ENCODE measurements at places on chromosomes 2 and 18.

DNA sequence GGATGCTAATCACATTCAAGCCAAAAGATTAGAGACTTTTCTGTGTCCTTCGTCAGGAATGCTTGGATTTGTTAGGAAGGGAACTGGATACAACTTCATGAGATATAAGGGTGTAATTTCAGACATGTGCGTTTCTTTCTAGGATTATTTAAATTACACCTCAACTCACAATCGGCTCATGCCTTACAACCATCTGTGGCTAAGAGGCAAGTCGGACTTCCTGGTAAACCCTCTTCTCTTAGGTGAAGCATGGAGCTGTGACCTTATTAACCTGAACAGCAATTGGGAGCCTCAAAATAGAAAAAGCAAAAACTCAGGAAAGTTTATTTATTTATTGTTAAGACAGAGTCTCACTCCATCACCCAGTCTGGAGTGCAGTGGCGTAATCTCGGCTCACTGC is 61.8 kb downstream of the SEMA4F start:
- no peak for DNase-seq

- DNase-seq = peak; percentile 49
These were observed 2.0 kb downstream of the TCF4 start for GRCh38 chr18:55585920-55586561.

- DNase-seq = no peak
These were observed 68.2 kb downstream of the LRATD1 start for GRCh38 chr2:14700753-14701152.

GRCh38 chr2:189442468-189442867 is 1.2 kb downstream of the WDR75 start:
- DNase-seq = no peak

DNA sequence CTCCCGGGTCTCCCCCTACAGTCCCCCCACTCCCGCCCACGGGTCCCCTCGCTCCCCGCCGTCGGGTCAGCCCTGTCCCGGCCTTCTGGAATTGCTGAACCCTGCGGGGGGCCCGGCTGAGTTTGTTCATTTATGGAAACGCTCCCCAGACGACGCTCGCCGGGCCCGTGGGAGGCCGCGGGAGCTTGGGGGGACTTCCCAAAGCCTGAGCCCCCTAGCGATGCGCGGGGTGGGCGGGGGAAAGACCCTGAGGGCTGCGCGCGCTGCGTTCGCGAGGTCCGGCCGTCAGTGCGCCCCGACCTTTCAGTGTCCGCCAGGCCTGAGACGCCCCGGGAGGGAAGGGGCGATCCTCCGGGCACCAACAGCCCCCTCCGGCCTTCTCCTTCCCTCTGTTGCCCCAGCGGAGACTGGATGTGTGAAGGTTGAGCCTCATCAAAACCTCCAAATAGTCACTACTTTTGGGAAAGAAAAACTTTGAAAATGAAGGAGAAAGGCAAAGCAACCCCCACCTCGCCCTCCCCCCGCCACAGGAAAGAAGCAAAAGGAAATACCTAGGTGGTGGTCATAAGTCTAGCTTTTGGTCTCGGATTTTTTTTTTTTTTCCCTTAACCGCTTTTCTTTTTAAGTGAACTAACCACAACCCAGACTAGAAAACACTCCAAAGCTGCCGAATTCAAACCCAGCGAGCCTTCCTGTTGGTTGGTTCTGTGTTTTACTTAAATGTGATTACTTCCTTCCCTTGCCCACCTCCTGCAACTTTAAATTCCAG is 509 bp upstream of the CYS1 start:
- DNase-seq = no peak

- DNase-seq = no peak
These were observed 786.8 kb downstream of the ERBB4 start for GRCh38 chr2:211751848-211752247.

DNA sequence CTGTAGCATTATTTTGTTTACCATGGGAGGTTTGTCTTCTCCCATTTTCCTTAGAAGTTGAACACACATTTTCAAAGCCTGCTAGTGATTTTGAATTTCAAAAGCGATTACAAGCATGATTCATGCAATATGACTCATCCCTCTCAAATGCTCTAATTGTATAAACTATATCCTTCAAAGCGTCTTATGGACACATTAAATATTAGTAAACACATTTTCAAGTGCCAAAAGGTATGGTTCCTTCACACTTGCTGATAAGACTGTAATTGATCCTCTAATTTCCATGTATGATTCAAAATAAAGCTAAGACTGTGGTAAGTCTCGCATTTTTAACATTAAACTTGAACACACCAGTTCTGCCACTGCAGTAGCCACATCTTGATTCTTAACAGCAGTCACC is 512.9 kb downstream of the LRRTM4 start:
- DNase-seq = no peak

GRCh38 chr2:240258685-240259084 is 118.2 kb upstream of the OTOS start:
- no peak for DNase-seq

GRCh38 chr2:46798041-46798440 is 117.6 kb downstream of the MCFD2 start:
- DNase-seq = no peak

- DNase-seq = no peak
These were observed 276.8 kb downstream of the CNTNAP5 start for GRCh38 chr2:124301915-124302314.

GRCh38 chr18:32152705-32153448 is 37.0 kb upstream of the MEP1B start:
- DNase-seq = no peak

DNA sequence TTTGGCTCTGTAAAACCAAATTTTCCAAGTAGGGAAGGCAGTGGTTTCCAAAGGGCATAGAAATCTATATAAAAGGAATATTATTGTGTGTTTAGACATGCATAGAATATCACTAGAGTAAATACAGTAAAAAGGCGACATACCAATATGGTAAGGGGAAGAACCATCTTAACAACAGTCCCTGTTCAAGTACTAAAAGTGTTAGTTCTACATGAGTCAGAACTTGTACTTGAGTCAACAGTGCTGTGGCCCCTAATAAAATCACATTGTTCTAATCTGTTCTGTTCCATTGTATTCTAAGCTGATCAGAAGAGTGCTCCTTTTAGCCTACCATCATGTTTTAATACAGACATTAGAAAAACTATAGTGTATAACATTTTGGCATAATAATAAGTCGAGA is 36.1 kb upstream of the TNFRSF11A start:
- DNase-seq = no peak

DNA sequence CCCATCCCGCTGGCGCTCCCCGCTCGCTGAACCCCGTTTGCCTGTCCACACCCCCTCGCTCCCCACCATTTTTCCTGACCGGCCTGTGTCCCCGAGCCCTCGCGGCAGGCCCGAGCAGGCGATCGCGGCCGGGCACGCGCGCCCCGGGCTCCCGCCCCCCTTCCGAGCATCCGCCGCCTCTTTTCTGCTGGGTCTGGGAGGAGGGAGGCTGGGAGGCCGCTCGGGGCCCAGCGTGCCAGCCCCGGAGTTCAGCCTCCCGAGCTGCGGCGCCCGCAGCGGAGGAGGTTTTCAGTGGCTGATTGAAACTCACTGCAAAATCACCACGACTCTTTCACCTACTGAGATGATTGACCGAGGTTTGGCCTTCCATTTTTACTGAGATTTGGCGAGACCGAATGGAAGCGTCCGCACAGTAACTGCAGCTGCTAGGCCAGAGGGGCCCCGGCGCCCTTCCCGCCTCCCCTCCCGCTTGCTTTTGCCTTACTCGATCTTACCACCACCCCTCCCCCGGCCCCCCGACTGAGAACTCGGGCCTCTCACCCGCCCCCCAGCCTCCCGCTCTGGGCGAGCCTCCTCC is 4.8 kb downstream of the SOX11 start:
- DNase-seq = no peak

- no peak for DNase-seq
These were observed 398.2 kb upstream of the TRIB2 start for GRCh38 chr2:12318427-12319057.

DNA sequence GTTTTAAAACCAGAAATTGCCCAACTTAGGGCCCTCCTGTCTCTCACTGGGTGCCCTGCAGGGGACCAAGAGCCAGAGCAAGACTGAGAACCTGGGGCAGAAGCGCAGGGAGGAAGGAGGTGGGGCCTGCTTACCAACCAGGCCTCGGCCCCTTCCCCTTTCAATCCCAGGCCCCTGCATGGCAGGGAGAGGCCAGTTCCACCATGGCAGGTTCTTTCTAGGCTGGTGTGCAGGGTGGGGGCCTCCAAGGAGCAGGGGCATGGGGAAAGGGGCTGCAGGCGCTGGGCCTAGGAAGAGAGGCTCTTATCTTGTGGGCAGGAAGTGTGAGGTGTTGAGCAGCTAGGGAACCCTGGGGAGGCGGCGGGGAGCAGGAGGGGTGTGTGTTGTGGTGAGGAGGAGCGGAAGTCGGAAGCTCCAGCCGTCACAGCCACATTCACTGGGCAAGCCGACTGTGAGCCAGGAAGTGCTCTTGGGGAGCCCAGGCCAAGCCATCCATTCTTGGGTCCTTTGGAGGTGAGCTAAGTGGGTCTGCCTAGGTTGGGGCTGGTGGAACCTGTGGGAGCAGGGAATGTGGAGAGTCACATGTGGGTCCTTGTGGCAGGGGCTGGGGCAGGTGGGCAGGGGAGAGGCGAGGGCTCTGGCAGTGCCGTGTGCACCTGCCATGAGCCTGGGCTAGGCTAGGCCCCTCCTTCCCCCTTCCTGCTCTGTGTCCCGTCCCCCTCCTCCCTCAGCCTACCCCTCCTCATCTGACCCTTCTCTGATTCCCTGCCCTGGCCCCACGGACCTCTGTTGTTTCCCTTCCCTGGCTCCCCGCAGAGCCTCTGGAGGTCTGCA is at the start of gene PSD4:
PSD4 (plus strand) TSS at position 430 of the 834 bp plus-strand sequence. CDS start 8,486 bp downstream, outside the sequence.
- DNase-seq = no peak

DNA sequence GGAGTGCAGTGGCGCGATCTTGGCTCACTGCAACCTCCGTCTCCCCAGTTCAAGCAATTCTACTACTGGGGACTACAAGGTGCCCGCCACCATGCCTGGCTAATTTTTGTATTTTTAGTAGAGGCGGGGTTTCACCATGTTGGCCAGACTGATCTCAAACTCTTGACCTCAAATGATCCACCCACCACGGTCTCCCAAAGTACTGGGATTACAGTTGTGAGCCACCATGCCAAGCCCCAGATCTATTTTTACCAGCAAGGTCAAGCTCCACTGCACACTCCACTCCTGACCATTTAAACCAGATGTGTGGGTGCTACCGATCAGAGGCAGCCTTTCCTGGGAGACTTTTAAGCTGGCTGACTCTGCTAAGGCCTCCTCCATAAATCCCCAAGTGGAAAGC is 67.5 kb upstream of the CD226 start:
- no peak for DNase-seq

DNA sequence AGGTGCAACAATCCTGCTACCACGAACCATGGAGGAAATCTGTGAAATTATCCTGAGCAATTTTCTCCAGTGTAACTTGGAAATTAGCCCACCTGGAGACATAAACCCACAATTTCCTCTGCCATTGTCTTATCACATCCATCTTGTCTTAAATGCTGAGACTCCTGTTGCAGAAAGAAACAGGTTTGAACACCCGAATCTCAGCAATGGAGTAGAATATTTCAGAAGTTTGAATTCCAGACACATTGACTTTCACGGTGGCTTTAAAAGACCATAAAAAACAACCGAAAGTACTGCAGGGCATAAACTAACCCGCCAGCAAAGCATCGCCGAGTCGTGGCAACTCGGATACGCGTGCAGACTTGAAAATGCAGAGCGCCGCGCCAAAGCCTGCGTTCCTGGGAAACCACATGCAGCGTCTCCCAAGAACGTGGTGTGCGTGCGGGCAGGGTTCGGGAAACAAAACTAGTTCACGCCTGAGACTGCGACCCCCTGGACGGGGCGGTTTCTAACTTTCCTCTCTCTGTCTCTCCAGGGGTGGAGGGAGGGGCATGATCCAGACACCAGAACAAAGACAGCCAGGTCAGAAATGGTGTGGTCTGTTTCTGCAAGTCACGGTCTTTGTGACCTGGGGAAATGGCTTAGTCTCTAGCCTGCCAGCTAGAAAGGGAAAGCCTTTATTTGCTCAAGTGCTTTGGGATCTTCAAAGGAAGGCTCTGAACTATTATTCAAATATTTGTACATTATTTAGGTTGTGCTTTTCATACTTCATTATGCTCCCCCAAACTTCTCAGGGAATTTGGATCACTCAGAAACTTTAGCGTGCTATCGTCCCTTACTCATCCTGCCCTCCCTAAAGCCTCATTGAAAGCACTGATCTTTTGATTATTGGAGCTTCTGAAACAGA is 26.9 kb upstream of the KCTD1 start:
- peak; percentile 7 for DNase-seq

DNA sequence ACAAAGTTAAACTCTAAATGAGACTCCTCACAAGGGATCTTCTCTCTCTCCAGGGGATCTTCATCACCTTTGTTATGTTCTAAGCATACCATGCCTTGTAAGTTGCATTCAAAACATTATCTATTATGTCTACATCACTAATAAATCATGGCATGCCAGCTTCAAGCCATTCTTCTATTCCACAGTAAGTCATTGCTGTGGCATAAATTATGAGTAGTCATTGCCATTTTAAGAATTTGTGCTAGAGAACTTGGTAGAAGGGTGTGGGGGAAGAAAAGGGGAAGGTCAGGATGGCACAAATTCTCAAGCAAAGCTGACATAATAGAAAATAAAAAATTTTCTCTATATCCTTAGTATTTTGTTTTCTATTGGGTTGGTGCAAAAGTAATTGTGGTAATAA is 33.5 kb downstream of the BARD1 start:
- DNase-seq = no peak

- no peak for DNase-seq
These were observed 15.4 kb downstream of the TNS1 start for GRCh38 chr2:217987391-217987790.

- no peak for DNase-seq
These were observed 218.1 kb downstream of the CAMKMT start for GRCh38 chr2:44579837-44580230.

GRCh38 chr2:14189929-14190328 is 442.6 kb upstream of the LRATD1 start:
- no peak for DNase-seq

DNA sequence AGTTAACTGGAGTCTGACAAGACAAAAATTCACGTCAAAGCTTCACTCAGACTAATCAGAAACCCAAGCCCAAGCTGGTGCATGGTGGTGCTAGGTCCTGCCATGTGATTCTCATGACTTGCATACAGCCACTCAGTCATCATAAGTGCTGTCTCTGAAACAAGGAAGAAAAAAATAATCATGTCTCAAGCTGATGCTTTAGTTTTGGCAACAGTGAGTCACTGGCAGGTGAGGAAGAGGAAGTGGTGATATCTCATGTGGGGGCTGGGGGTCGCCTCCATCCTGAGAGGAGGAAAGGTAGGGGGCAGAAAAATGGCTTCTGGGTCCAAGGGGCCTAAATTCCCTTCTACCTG is 136.3 kb downstream of the TMEM163 start:
- no peak for DNase-seq

DNA sequence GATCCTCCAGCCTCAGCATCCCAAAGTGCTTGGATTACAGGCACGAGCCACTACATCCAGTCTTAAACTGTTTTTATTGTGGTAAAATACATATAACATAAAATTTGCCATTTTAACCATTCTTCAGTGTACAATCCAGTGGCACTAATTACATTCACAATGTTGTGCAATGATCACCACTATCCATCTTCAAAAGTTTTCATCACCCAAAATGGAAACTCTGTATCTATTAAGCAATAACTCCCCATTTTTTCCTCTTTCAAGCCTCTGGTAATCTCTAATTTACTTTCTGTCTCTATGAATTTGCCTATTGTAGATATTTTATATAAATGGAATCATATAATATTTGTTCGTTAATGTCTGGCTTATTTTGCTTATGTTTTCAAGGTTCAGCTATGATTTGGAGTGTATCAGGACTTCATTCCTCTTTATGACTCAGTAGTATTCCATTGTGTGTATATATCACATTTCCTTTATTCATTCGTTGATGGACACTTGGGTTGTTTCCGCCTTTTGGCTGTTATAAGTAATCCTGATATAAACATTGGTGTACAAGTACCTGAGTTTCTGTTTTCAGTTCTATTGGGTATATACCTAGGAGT is 71.8 kb downstream of the GFPT1 start:
- no peak for DNase-seq
